ENCODE measurements at places on chromosomes 5 and 9.

DNA sequence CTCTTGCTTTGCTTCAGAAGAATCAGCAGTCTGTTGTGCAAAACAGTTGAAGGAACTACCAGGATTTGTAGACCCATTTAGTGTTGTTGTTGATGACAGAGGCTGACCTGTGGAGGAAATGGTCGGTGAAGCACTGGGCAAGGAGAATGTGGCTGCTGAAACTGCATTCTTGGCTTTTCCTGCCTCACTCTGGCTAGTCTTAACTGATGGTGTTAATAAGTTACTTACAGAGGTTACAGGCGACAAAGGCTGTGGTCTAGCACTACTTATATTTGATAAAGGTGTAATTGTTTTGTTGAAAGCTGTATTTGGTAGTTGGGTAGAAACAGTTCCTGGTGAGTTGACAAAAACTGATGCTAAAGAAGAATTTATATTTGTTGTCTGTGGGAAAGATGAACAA, 31.5 kb downstream of the MLANA start:
- no peak for DNase-seq

DNA sequence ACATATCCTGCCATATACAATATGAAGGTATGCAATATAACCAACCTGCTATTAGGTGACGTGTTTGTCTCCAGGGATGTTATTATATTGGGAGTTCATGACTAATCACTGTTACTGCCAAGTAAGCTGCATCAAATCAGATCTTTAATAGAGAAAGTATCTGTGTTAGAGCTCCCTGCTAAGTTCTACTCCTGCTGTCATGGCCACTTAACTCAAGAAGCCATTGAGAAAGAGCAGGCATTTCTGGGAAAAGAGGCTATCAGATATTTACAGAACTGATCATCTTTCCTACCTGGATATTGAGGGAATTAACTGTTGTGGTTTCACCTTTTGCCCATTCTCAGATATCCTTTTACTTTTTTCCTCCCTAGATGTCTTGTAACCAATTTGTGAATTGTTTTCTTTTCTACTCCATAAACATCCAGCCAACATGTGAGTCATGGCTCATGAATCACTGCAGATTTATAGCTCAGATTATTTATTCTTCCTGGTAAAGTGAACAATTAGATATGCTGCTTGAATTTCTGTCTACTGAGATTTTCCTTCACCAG, 634.8 kb upstream of the FAM174A start:
- DNase-seq = no peak

GRCh38 chr9:134950386-134951210, 32.9 kb upstream of the FCN1 start:
- DNase-seq = no peak

- no peak for DNase-seq
These were observed 1.0 kb downstream of the ADAMTS13 start for GRCh38 chr9:133423216-133423615.

GRCh38 chr5:81125959-81126358, 107.2 kb upstream of the CKMT2 start:
- DNase-seq = peak; percentile 2

DNA sequence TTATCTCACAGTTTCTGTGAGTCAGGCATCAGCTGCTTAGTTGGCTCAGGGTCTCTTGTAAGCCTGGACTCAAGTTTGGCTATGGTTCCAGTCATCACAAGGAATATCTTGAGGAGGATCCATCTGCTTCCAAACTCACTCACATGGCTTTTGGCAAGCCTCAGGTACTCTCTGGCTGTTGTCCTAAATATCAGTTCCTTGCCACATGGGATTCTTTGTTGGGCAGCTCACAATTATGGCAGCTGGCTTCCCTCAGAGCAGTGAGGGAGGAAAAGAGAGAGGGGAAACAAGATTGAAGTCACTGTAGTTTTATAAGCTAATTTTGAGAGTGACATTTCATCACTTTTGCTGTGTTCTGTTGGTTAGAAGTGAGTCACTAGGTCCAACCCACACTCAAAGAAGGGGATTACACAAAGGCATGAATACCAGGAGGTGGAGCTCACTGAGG, 144.5 kb downstream of the GCNT1 start:
- no peak for DNase-seq

DNA sequence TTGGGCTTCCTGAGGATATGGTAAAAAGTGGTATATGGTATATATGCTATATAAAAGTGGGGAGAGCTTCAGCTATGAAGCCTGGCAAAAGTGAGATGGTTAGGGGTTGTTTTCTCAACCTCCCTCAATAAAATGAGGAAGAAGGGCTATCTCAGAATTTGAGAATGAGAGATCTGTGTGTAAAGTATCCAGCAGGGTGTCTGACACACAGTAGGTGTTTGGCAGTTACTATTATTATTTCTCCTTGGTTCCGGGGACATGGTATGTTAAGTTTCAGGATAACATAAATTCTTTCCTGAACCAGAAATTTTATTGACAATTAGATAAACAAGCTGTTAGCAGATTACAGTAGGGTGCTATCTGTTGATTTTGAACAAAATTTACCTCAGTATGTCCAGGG, 94.1 kb downstream of the DENND1A start:
- no peak for DNase-seq

DNA sequence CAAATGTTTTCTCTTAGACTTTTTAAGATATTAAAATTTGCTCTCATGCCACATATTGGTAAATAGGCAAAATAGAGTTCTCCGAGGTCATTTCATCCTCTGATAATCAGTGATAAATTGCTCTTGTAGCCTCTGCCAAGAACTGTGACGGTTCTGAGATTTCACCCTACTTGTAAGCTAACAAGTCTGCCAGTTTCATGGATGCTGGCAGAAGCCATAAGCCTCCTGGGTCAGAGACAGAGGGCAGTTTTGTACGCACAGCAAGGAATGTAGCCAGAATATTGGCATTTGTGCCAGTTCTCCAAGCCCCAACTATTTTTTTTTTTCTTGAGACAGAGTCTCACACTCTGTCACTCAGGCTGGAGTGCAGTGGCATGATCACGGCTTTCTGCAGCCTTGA, 945.0 kb upstream of the WWC1 start:
- DNase-seq = no peak

- DNase-seq = no peak
These were observed 165.9 kb downstream of the ALDH1A1 start for GRCh38 chr9:72786948-72787347.

GRCh38 chr5:94505327-94506068, 112.9 kb downstream of the KIAA0825 start:
- DNase-seq = no peak

DNA sequence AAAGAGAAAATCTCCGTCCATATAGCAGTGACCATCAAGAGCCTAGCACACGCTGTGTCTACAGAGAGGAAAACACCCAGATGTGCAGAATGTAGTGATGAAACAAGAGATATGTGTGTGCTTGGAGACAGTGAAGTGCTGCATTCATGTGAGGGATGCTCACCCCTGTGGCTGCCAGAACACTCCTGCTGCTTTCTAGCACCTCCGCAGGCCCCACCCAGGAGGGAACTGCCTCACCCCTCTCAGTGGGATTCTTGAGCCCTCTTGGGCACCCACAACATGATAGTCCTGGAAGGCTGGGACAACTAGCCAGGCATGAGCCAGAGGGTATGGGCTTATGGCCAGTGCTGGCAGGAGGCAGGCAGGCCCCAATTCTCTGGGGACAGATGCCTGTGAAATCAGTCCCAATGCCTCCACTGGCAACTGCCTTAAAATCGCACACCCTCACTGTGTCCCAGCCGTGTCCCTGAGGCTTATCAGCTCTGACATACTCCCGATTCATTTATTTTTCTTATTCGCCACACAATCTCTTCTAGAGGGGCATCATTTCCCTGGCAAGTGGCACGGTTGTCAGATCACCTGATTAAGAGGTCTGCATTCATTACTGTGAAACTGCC, 73.2 kb upstream of the FSTL4 start:
- no peak for DNase-seq

DNA sequence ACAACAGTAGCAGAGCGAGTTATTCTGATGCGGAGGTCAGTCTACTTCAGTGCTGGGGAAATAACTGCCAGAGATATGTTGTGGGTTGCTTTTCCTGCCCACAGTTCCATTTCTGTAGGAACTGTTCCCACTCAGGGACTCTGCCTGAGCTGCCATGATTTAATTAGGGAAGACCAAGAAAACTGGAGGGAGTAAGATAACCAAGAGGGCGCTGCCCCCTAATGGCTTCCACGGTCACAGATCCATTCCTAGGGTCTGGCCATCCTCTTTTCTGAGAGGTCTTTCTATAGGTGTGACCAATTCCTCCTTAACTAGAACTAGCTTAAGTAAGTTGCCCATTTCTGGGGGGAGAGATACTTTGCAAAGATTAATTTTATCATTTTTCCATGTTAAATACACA, 125.9 kb downstream of the APBA1 start:
- peak; percentile 21 for DNase-seq

GRCh38 chr5:103487822-103488493, 74.6 kb downstream of the NUDT12 start:
- DNase-seq = no peak

GRCh38 chr5:16854351-16854750, 81.7 kb downstream of the MYO10 start:
- no peak for DNase-seq

DNA sequence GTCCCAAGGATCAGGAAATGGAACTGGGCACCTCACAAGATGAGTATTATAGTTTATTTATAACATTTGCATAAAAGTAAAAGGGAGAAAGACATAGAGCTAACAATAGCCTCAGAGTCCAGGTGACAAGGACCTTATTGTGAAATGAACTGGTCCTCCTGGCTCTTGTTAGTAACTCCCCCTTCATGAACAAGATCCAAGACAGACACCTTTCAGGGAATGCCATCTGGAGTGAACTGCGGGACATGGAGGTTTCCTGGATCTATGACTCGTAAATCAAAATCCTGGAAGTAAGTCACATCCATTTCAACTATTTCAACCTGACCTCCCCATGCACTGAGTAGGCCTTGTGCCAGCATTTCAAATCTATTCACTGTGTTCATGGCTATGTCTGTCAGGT, 129.5 kb upstream of the GAS1 start:
- DNase-seq = no peak

- no peak for DNase-seq
These were observed 607.5 kb upstream of the SEMA6A start for GRCh38 chr5:117182104-117182503.

DNA sequence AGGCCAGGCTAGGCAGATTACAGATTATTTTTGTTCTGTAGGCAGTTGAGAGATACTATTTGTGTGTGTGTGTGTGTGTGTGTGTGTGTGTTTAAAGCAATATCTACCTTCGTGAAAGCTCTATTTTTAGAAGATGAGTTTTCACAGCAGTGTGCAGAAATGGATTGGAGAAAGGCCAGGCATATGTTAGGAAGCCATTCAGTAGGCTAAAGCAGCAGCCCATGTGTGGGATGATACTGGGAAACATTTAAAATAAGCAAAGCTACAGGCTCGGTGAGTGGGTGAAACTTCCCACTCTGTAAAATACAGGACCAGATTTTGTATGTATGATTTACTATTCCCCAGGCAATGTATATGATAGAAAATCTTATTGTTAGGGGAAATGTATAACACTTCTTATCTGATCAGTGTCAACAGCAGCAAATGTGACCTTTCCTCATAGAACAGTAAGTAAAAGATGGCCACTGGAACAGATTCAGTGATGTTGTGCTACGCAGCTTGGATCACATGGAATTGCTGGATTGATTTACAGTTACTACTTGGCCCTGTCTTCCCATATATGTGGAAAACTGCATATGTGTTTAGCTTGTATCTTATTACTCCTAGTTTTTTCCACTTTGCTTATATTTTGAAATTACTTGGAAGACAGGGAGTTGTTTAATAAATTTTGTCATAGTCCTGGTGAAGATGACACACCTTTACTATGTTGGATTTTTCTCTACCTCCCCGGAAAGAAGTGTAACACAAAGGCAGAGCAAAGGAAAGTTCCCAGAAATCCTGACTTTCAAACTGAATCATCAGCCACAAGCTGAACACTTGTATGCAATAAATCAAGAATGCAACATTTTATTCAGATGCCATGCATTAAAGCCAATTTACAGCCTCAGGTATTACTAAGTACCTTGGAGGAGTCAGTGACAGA, 1077.7 kb upstream of the SEMA6A start:
- DNase-seq = no peak

DNA sequence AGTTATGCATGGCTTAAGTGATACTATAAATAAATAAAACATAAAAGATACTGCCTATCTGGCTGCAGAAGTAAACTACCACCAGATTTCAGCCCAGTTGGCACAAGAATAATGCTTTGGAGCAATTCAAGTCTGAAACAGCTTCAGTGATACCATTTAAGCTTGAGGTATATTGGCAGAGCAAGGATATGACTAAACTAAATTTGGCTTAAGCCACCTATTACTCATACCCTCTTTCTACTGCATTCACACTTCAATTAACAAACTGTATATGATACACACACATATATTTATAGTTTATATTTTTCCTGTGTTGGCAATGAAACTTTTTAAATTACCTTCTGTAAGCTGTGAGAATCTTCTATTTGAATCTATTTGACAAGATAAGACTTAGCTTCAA, 431.9 kb downstream of the ANXA1 start:
- DNase-seq = no peak

GRCh38 chr9:130343445-130343918, 77.9 kb downstream of the HMCN2 start:
- DNase-seq = no peak

DNA sequence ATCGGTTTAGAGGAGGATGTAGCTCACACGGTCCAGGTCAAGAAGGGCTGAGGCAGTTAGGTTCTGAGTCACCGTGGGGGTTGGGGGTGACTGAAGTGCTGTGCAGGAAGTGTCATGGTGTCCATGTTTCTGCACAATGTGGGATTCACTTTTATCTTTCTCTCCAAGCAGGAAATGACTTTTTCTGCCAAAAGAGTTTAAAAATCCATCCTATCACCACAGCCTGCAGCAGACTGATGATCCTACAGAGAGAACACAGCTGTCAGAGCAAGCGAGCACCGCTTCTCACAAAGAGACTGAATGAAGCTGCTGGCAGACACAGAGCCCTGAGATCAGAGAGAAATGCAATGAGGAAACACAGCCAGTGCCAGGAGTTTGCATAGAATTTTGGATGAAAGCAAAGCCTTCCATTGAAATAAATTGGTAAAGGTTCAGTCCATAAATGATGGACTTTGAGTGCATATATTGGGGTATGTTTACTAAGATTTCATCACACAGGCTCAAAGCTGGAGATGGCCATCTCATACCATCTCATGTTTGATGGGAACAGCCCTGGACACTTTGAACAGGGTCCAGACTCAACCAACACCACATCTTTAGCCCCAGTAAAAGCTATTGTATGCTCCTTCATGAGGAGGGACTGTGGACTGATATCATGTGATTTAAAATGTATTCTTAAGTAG, 213.9 kb upstream of the FBXL7 start:
- DNase-seq = no peak

- DNase-seq = no peak
These were observed 154.3 kb downstream of the GIN1 start for GRCh38 chr5:102965653-102966052.

GRCh38 chr5:175418251-175418650, 25.7 kb downstream of the DRD1 start:
- no peak for DNase-seq

GRCh38 chr9:91856419-91856818, 93.6 kb downstream of the ROR2 start:
- no peak for DNase-seq
